ENCODE measurements at places on chromosomes 3 and 15.

DNA sequence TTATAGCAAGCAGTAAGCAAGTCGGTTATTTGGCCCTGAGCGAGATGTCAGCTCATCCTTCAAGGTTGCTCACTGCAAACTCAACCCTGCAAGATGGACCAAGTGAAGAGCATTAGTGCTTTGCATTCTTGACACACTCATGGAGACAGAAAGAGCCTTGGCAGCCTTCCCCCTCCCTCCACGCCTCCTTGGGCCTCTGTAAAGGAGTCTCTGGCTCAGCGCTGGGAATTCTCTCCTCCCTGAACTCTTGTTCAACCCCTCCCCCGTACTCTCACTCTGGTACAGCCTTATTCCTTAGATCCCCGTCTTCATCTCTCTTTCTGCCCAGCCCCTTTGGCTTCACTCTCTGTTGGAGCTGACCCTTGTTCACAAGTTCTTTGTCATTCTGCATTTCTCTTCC, 2.2 kb upstream of the CX3CR1 start:
- DNase-seq: no peak

DNA sequence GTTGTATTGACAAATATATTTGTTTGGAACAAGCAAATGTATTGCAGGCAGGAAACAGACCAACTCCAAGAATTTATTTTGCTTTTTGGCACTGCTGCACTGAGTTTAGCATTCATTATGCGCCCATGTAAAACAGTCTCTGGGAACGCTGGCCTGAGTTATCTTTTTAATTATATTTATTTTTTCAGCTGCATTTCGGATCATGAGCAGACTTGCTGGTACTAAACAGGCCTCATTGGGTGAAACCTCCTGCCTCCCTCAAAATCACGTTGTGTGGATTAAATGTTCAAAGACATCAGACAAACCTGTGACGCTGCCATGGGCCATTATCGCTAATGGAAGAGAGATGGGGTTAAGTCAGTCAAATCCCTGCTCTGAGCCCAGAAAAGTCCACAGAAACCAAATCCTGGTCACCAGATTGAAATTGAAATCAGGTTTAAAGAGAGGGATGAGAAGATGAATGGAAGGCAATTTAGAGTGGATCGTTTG, 511.1 kb upstream of the PROK2 start:
- DNase-seq: no peak

- DNase-seq: no peak
These were observed 384.4 kb downstream of the OCA2 start for GRCh38 chr15:27714675-27715074.

- DNase-seq: peak; percentile 85
These were observed 22.8 kb downstream of the AMOTL2 start for GRCh38 chr3:134351427-134351826.

DNA sequence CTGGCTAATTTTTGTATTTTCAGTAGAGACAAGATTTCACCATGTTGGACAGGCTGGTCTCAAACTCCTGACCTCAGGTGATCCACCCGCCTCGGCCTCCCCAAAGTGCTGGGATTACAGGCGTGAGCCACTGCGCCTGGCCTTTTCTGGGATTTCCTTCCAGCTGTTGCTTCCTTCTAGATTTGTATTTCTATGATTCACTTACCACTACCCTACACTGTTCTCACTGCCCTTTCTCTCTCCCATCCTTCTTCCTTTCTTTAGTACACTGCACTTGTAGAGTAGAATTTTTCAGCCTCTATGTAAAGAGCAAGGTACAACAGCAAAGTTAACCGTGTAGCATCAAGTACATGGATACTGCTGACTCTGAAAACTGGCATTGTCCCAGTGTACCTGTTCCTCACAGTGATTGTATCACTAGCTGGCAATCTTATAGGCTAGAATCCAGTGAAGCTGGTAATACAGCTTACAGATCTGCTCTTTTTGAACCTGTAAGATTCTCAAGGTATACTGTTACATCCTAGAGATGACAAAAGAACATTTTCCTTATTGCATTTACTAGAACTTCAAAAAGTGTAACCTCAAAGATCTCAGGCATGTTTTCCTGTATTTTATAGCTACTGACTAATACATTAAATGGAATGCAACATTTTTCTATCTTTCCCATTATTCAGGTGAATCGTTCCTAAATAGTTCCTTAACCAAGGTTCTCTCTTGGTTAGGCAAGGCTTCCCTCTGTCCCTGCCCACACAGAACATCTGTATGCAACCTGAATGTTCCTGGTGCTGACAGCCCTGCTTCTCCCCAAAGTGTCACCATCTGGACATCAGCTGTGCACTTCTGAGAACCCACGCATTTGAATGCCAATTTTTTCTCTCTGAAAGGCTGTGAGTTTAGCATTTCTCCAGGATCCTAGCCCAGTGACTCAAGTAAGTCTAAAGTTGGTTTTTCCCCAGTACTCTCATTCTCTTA, 74.1 kb upstream of the RAP2B start:
- no peak for DNase-seq

DNA sequence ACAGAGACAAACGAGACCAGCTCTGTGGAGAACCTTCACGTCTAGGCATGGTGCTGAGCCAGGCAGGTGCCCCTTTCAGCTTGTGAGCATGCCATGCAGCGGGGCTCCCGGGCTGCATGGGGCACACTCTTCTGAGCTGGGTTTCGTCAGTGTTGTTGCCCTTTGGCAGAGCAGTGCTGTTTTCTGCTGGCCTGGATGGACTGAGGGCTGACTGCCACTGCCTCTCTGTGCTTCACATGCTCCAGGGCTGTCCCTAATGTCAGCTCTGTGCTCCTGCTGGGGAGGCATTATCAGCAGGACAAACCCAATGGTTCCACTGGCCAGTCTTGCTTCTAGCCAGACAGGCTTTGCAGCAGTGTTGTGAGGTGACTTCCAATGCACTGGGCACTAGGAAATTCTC, 9.5 kb downstream of the GASK1A start:
- no peak for DNase-seq
